Activated naive CD8-positive, alpha-beta T cell treated with anti-CD3 and anti-CD28 coated beads, Interleukin-2, amount 10 ng/mL, durations not matched to agents 7 days and 5 days (primary cell): ENCODE measurements at places on chromosomes 16 and 17. TPM values are rescaled to one million over a fixed set of nuclear protein-coding genes. Genes with fewer than 3 reads are reported as not detected.

- H3K27ac ChIP-seq, result no peak overlapping the region
- DNase-seq, result no peak
- peaks cover 7% of the 10 kb centered on the region for H3K36me3 ChIP-seq
- H3K27me3 ChIP-seq, result peaks cover 60% of the 10 kb centered on the region
- H3K4me3 ChIP-seq, result no peak overlapping the region
Measured at GRCh38 chr17:5120036-5120435, 4.2 kb downstream of the USP6 start.

PRAC2 gene
- total RNA-seq, result not detected

- H3K27ac ChIP-seq, result no peak overlapping the region
- no peak overlapping the region for H3K4me3 ChIP-seq
- no peak for DNase-seq
- H3K27me3 ChIP-seq, result no peaks in the 10 kb centered on the region
- H3K4me1 ChIP-seq, result no peaks in the 10 kb centered on the region
- no peaks in the 10 kb centered on the region for H3K36me3 ChIP-seq
Measured at GRCh38 chr16:8722025-8722348, 47.6 kb downstream of the ABAT start.

- peaks cover 12% of the 10 kb centered on the region for H3K4me1 ChIP-seq
- no peaks in the 10 kb centered on the region for H3K36me3 ChIP-seq
- H3K4me3 ChIP-seq, result peak within 1 kb of the TSS; percentile 87
- H3K27ac ChIP-seq, result peak within 1 kb of the TSS; percentile 88
- no peak for DNase-seq
- peaks cover 3% of the 10 kb centered on the region for H3K27me3 ChIP-seq
Measured at GRCh38 chr16:88453217-88453531, at the start of gene ZFPM1. TSS of gene ZFPM1 (plus strand) at chr16:88453280. CDS start at chr16:88453639, 359 bp downstream.

ZG16 gene
- total RNA-seq, result not detected

DNA sequence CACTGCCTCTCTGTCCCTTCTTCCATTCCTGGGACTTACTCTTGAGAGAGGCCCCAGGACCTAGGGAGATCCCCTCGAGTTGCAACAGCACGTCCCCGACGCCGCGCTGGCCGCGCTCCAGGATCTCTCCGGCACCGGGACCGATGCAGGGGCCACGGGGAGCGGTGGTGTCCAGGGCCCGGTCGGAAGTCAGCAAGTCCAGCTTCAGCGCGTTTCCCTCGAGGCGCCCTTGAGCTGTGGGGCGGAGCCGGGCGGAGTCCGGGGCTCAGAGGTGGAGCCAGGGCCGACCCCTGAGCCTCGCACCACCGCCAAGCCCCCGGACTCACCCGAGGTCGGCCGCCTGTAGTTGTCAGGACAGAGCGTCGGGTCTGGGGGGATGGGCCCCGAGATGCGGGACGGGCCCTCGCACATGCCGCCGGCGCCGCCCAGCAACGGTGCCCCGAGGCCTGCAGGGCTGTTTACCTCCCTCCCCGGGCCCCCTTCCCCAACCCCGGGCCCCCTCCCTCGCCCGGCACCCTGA is 458 bp downstream of the ENKD1 start:
- H3K27ac ChIP-seq, result no peak overlapping the region
- peak overlapping the region; percentile 70 for H3K4me3 ChIP-seq
- no peaks in the 10 kb centered on the region for H3K27me3 ChIP-seq

GRCh38 chr17:1830288-1830687 is 483 bp downstream of the RPA1 start:
- DNase-seq, result no peak
- H3K4me1 ChIP-seq, result peaks cover 46% of the 10 kb centered on the region

DNA sequence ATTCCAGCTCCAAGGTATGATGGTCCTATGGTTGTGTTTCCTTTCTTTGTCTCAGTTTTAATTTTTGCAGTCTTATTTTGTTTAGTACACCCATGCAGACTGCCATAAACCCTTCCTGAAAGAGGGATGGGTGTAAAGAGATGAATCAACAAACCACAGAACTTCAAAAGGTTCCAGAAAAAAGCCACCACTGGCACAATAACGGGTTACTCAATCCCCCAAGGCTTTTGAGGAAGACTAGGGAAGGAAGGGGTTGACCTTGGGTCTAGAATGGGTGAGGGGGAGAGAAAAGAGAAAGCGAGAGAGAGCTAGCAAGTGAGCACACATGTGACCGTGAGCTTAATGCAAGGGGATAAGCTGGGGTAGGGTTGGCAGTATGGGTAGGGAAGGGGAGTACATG is 168.1 kb downstream of the XYLT1 start:
- H3K36me3 ChIP-seq, result peaks cover 24% of the 10 kb centered on the region
- DNase-seq, result no peak

- H3K36me3 ChIP-seq, result peaks cover 3% of the 10 kb centered on the region
- peaks cover 4% of the 10 kb centered on the region for H3K27me3 ChIP-seq
- H3K4me1 ChIP-seq, result peaks cover 28% of the 10 kb centered on the region
Measured at GRCh38 chr17:64777415-64778239, 115.5 kb upstream of the SMURF2 start.

DNA sequence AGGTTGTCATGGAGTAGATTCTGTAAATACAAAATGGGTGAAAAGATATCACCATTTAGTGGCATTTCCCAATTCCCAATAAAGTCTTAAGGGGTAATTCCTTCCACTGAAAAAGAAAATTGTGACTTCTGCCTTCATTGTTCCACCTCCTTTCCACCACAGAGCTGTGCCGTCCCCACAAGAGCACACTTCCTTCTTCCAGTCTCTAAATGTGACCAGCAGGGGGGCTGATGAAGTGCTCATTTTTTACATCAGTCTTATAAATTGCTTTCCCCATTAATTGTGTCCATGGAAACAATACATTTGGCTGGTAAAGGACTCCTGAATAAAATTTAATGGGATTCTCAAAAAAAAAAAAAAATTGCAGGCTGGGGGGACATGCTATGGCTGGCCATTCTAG is 260.8 kb upstream of the PSMD7 start:
- DNase-seq, result no peak
- no peaks in the 10 kb centered on the region for H3K4me1 ChIP-seq
- H3K27me3 ChIP-seq, result peaks cover 8% of the 10 kb centered on the region
- H3K27ac ChIP-seq, result no peak overlapping the region

DNA sequence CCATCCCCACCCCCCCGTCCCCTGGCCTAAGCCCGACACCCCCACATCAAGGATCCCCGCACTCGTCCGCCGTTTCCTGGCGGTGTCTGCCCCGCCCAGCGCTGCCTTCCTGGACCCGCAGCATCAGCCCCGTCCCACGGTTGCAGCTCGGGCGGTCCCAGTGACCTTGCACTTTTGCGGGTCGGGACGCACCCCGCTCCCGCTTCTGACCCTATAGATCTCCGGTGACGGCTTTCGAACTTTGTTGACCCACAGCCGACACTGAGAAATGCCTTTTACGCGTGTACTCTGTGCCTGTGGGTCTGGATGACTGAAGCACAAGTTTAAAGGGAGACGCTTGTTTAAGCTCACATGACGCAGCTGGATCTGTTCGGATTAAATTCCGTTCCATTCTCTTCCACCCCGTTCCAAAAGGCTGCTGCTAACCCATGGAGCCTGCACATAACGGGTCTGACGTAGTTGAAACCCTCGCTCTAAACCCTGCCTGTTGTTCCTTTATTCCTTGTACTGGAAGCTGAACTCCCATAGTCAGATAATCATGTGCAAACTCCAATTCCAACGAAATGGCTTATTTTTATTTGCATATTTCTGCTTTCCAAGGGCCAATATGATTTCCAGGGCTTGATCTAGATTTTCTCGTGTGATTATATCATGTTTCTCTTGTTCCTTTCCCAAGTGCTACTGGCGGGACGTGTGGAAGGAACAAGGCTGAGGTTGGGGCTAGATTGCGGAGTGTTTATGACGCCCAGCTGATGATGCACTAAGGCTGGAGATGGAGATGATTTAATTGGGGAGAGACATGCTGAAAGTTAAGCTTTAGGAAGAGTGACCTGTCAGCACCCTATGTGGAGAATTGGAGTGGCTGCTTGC is 834 bp downstream of the FLYWCH1 start:
- H3K4me3 ChIP-seq, result peak overlapping the region; percentile 93
- H3K27ac ChIP-seq, result peak overlapping the region; percentile 85
- peaks cover 5% of the 10 kb centered on the region for H3K36me3 ChIP-seq
- peaks cover 12% of the 10 kb centered on the region for H3K4me1 ChIP-seq
- DNase-seq, result peak; percentile 60

GRCh38 chr16:65668064-65668595 is 546.3 kb upstream of the CDH11 start:
- no peaks in the 10 kb centered on the region for H3K36me3 ChIP-seq
- no peak overlapping the region for H3K27ac ChIP-seq
- H3K4me1 ChIP-seq, result no peaks in the 10 kb centered on the region
- H3K4me3 ChIP-seq, result no peak overlapping the region
- no peaks in the 10 kb centered on the region for H3K27me3 ChIP-seq

GRCh38 chr17:81859906-81860755 is at the start of gene P4HB:
TSS of gene P4HB (minus strand) at chr17:81860535. CDS start at chr17:81860471, 64 bp downstream.
- H3K4me1 ChIP-seq, result peaks cover 29% of the 10 kb centered on the region
- peaks cover 25% of the 10 kb centered on the region for H3K36me3 ChIP-seq
- no peaks in the 10 kb centered on the region for H3K27me3 ChIP-seq
- peak; percentile 94 for DNase-seq
- peak within 1 kb of the TSS; percentile 90 for H3K27ac ChIP-seq

KRT9 gene
- total RNA-seq, result not detected

DNA sequence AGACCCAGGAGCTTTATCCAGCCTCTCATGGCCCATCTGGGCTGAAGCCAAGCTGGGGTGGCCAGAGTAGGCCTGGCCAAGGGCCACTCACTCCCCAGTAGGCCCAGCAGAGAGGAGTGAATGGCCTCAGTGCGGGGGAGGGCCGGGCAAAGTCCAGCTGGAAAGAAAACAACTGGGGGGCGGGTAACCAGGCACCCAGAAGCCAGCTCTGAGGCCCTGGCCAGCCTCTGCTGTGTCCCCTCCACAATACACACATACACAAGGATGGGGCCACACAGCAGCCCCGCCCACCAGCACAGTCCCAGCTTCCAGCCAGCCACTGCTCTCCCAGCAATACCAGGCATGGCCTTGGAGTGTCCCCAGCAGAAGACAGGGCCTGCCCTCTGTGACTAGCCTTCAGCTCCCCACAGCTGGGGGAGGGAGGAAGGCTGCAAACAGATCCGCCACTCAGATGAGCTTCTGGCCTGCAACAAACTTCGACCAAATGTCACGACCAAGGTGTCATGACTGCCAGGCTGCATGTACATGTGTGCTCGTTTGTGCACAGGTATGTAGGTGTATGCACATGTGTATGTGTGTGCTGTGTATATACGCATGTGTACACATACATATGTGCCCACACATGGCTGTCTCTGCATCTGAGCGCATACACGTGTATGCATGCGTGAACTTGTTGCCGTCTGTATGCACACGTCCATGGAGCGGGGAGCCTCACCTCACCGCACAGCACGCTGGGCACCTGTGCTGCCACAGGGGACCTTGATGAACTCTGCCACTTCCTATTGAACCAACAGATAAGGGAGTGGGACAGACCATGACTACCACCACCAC is 5.0 kb downstream of the CARHSP1 start:
- H3K4me1 ChIP-seq, result peaks cover 38% of the 10 kb centered on the region
- H3K27me3 ChIP-seq, result no peaks in the 10 kb centered on the region
- DNase-seq, result no peak
- H3K27ac ChIP-seq, result peak overlapping the region; percentile 20
- H3K4me3 ChIP-seq, result no peak overlapping the region

ARHGDIA gene
- 539 TPM for total RNA-seq

DNA sequence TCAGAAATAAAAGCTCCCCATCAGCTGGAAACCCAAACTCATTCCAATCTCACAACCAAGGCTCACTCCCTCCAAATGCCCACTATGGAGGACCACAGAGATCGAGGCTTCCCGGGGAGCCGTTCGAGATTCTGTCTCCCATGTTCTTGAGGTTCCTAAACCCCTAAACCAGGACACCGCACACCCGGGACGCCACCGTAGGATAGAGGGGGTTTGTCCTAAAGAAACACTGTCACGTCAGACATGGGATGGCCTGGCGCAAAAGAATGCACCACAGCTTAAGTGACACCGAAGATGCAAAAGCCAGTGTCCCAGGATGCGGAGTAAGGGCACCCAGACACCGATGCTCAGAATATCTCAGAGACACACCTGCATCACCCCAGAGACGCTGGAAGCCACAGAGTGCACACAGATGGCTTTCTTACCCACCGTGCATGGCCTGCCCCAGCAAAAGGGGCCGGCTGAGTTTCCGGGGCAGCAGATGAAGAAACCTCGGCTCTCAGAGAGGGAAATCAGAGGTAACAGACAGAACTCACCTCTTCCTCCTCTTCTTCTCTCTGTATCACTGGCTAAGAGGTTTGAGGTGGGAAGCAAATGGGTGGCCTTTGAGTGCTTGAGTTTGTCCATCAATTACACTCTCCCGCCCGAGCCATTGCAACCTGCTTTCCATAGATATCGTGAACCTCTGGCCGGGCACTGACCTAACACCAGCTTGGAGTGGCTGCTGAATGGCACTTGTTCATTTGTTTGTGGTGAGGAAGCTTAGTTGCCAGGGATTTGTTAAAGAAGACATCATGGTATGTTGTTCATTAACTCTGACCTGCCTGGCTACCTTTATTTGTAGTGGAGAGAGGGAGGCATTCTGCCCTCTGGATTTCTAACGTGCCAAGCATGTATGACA is 65.1 kb upstream of the TNRC6C start:
- H3K27me3 ChIP-seq, result peaks cover 8% of the 10 kb centered on the region
- peak; percentile 42 for DNase-seq
- peak overlapping the region; percentile 25 for H3K4me3 ChIP-seq
- no peak overlapping the region for H3K27ac ChIP-seq
- no peaks in the 10 kb centered on the region for H3K36me3 ChIP-seq
- H3K4me1 ChIP-seq, result peaks cover 13% of the 10 kb centered on the region

DNA sequence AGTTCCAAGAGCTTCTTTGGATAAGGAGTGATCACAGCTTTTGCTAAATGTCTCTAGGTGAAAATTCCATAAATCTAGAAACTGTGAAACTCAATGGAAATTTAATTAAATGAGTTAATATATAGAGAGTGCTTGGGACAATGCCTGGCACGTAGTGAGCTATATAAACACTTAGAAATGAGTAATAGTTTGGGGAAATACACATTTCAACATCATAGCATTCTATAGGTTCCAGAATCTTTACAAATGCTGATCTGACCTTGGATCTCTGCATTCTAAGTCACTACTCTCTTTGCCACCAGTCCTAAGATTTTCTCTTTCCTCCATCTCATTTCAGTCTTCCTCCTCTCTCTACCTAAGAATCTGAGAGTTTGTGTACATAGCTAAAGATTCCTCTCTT is 175.6 kb downstream of the SOX9 start:
- H3K27me3 ChIP-seq, result no peaks in the 10 kb centered on the region
- no peaks in the 10 kb centered on the region for H3K4me1 ChIP-seq
- no peak for DNase-seq
- no peaks in the 10 kb centered on the region for H3K36me3 ChIP-seq

- no peak for DNase-seq
- peaks cover 4% of the 10 kb centered on the region for H3K27me3 ChIP-seq
- H3K36me3 ChIP-seq, result no peaks in the 10 kb centered on the region
- H3K4me1 ChIP-seq, result no peaks in the 10 kb centered on the region
- H3K27ac ChIP-seq, result no peak overlapping the region
Measured at GRCh38 chr16:79665970-79666369, 65.4 kb upstream of the MAF start.

DNA sequence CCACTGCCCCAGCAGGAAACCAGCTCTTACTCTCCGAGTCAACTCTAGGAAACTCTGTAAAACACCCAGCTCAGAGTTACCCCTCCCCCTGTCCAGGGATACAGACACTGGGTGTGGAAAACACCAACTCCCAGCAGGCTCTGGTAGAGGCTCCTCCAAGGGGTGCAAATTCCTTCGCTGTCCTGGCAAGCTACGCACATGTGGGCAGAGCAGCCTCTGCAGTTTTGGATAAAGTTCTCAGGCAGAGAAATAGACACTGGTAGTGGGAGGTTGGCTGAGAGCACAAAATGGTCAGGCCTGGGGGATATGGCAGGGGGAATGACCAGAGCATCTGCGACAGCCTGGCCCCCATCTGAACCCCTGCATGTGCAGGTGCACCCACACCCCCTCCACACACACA is 146.9 kb upstream of the SDK2 start:
- H3K4me3 ChIP-seq, result no peak overlapping the region
- DNase-seq, result no peak
- H3K27me3 ChIP-seq, result peaks cover 6% of the 10 kb centered on the region
- H3K36me3 ChIP-seq, result no peaks in the 10 kb centered on the region

CARD14 gene
- total RNA-seq, result not detected

ZSCAN10 gene
- 0.39 TPM for total RNA-seq
